Epithelial cell of prostate (primary cell): ENCODE measurements at places on chromosomes 1 and 21.

DNA sequence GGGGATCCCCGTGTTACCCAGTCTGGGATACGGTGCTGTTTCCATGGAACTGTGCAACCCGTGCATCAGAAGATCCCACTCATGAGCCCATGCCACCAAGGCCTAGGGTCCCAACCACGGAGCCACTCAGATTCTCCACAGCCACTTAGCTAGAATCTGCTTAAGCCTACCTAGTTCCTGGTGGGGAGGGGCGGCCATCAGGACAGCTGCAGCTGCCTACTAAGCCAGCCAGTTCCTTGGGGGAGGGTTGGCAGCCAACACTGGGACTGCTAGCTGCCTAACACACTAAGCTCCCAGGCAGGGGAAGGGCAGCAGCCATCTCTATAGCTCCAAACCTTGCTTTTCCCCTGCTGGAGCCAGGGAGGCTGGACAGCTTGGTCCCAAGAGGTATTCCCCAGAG is 549.2 kb upstream of the BRINP3 start:
- no peak for DNase-seq

DNA sequence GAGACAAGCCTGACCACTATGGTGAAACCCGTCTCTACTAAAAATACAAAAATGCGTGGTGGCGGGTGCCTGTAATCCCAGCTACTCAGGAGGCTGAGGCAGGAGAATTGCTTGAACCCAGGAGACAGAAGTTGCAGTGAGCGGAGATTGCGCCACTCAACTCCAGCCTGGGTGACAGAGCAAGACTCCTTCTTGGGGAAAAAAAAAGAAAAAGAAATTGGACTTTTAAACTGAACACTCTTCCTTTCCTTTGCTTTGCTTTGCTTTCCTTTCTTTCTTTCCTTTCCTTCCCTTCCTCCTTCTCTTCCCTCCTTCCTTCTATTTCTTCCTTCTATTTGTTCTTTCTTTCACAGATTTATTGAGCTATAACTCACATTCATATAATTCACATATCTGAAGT is 43.3 kb upstream of the PUM1 start:
- DNase-seq, result no peak

DNA sequence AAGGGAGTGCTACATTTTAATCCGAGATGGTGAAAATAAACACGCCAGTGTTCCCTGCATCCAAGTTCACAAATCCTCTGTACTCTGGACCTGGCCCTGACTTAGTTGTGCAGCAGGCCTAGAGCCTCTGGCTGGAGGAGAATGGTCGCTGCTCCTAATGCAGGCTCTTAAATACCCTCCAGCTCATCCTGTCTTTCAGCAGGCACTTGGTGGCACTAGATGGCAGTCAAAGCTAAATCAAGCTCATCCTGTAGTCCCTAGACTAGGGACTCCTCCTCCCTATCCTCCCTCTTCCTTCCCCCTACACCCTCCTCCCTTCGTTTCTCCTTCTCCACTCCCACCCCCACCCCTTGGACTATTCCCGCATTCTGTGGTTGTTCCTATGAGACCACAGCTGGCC is 41.6 kb upstream of the MTR start:
- no peak for DNase-seq

GRCh38 chr1:19665496-19666465 is 1.1 kb downstream of the HTR6 start:
- no peak for DNase-seq

DNA sequence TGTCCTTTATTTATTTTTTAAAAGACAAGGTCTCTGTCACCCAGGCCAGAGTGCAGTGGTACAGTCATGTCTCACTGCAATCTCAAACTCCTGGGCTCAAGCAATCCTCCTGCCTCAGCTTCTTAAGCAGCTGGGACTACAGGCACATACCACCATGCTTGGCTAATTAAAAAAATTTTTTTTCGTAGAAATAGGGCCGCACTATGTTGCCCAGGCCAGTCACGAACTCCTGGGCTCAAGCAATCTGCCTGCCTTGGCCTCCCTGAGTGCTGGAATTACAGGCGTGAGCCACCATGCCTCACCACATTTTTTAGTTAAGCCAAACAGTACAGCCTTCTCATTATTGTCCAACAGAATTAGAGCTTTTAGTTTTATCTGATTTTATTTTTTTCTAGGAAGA is 7.4 kb upstream of the ADAR start:
- DNase-seq, result no peak

GRCh38 chr21:31660259-31660565 is 719 bp downstream of the SOD1 start:
- DNase-seq, result no peak

- no peak for DNase-seq
Measured at GRCh38 chr1:188715566-188715965, 1762.1 kb downstream of the BRINP3 start.

GRCh38 chr21:42721341-42721824 is 68.0 kb downstream of the PDE9A start:
- no peak for DNase-seq

DNA sequence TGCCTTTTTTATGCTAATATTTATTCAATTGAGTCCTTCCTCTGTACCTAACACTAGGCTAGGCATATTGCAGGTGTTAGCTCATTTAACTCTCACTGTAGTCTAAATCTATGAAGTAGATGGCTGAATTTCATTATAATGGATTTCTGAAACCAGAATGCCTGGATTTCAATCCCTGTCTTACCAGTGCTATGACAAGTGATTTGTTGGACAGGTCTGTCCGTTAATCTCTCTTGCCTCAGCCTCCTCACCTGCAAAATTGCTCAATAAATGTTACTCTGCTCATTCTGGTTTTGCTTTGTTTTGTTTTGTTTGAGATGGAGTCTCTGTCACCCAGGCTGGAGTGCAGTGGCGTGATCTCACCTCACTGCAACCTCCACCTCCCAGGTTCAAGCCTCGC is 146.1 kb upstream of the ADGRL2 start:
- no peak for DNase-seq
